ENCODE measurements at places on chromosomes 5 and 9.

DNA sequence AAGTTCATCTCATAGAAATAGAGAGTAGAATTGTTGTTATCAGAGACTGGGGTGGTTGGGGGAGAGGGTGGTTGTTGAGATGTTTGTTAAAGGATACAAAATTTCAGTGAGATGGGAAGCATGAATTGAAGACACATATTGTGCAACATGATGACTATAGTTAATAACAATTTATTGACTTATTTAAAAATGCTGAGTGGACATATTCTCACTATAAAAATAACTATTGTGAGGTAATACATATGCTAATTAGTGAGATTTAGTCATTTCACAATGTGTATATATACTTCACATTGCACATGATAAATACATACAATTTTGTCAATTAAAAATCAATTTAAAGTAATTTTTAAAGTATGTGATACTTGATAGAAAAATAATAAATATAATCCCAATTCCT is 722.5 kb upstream of the CHD1 start:
- DNase-seq = no peak

GRCh38 chr5:147190331-147190730 is 44.5 kb upstream of the STK32A start:
- DNase-seq = peak; percentile 85

DNA sequence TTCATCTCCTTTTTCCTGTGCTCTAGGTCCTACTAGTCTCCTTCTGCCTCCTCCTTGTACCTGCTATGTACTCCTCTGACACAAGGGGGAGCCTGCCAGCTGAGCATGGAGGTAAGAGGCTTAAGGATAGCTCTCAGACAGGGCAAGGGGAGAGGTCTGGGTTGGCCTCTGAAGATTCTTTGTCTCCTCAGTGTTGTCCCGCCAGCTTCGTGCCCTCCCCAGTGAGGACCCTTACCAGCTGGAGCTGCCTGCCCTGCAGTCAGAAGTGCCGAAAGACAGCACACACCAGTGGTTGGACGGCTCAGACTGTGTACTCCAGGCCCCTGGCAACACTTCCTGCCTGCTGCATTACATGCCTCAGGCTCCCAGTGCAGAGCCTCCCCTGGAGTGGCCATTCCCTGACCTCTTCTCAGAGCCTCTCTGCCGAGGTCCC is 3.8 kb downstream of the CREB3 start:
- DNase-seq = peak; percentile 64

DNA sequence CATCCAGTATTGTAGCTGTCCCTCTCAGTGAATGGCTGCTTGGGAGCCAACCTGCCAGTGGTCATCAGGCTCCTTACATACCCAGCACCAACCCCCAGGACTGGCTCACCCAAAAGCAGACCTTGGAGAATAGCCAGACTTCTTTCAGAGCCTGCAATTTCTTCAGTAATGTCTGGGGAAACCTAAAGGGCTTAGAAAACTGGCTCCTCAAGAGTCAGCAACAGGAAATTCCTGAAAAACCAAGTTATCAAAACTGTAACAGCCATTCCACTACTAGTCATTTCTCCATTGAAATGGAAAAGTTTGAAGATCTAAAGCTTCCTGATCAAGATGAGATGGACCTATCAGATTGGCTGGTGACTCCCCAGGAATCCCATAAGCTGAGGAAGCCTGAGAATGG is 12.3 kb upstream of the STING1 start:
- no peak for DNase-seq

DNA sequence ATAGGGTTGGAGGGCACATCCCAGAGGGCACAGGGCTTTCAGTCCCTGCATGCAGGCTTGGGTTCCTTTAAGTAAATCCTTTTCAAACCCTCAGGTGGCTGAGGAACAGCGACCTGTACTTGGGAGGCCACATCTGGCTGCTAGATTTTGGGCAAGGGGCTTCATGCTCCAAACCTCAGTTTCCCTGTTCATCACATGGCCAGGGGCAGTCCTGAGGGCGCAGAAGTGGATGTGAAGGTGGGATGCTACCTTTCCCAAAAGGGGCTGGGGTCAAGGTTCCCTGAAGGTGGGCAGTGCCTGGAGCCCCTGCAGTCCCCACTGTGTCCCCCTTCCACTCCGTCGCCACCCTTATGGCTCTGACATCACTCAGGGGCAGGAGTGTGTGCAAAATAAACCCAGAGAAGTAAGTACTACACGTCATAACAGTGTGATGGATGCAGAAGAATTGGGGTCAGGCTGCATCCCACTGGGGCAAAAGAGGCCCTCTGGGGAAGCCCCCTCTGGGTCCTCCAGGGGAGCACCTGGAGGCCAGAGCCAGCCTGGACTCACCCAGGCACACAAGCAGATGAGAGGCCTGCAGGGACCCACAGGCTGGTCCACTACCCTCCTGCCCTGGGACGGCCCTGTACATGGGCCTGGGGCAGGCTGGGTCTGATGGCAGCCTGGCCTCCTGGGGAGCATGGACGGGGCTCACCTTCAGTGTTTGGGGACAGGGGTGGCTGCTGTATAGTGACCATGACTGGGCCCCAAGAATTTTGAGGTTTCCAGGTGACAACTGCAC is 1.9 kb upstream of the CARD19 start:
- no peak for DNase-seq

GRCh38 chr9:125325826-125326225 is 64.2 kb downstream of the GAPVD1 start:
- DNase-seq = no peak

DNA sequence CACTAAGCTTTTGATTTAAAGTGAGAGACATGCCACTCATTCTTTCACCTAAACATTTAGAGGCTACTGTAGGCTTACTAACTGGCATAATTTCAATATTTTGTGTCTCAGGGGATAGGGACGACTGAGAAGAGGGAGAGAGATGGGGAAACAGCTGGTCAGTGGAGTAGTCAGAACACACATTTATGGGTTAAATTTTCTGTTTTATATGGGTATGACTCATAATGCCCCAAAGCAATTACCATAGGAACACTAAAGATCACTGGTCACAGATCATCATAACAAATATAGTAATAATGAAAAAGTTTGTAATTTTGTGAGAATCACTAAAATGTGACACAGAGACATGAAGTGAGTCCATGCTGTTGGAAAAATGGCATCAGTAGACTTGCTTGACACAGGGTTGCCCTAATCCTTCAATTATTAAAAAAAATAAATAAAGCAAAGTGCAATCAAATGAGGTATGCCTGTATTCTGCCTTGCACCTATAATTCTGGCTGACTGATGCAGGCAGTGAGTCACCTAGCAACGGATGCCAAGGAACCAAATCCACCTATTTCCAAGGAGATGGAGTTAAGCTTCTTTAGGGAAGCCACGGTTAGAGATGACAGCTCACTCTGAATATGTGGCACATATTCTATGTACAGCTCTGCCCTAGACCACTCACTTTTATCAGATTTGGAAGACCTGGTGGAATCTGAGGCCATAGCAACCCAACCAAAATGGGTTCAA is 166.1 kb downstream of the MARCHF11 start:
- no peak for DNase-seq

DNA sequence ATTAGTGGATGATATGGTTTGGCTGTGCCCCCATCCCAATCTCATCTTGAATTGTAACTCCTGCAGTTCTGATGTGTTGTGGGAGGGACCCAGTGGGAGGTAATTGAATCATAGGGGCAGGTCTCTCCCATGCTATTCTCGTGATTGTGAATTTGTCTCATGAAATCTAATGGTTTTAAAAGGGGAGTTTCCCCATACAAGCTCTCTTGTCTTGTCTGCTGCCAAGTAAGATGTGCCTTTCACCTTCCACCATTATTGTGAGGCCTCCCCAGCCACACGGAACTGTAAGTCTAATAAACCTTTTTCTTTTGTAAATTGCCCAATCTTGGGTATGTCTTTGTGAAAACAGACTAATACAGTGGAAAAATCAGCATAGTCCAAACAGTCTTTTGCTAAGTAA is 235.5 kb downstream of the TMEM161B start:
- DNase-seq = no peak

DNA sequence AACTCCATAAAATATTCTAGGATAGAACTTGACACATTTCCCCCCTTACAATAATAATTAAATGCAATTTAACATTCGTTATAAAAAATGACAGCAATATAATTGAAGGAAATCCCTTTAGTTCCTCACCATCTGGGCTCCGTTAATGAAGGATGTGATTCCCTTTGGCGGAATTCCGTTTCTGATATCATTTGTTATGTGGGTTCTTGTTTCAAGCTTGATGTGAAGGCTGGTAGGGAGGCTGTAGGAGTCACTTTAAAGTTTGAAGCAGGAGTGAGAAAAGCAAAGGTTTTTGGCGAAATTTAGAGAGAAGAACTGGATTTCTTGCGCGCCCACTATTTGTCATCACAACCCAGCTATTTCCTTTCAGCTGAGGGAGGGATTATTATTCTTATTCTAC is 4.0 kb downstream of the RGS7BP start:
- DNase-seq = no peak

GRCh38 chr5:42377496-42377895 is 45.7 kb upstream of the GHR start:
- no peak for DNase-seq

GRCh38 chr5:76521240-76521758 is 101.9 kb downstream of the F2RL2 start:
- no peak for DNase-seq

DNA sequence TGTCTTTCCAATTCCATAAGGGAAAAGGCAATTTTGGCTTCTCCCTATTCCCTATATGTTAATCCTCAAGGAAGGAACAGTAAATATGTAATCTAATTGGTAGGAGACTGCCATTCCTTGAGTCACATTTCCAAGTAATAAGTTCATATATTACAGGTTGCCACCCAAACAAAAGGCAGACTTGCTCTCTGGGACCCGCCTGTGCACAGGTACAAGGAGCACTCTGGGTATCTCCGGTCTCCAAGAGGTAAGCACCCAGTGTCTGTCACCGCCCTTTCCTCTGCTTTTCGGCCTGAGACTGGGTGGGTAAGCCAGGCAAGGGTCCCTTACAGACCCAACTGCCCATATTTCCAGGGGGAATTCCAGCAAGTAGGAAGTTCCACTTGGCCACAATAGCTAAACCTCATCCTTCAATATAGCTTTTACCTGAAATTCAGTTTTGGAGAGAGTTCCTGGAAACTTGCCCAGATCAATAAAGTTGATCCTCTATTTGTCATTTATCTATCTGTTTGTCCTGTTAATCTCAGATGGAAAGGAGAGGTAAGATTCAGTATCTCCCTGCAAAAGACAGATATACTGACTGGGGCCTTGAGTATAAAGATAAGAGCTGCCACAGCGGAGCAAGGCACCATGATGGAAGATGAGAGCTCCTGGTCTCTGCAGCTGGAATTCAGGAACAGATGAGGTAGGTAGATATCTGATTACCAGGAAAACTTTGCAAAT is 81.8 kb downstream of the SUSD1 start:
- no peak for DNase-seq

GRCh38 chr5:74579215-74579614 is 61.3 kb downstream of the ENC1 start:
- DNase-seq = no peak

GRCh38 chr5:21910731-21911130 is 942.4 kb downstream of the CDH12 start:
- no peak for DNase-seq

- no peak for DNase-seq
These were observed 19.2 kb downstream of the IRF1 start for GRCh38 chr5:132471151-132471907.

GRCh38 chr9:96014078-96014477 is 138.6 kb downstream of the ERCC6L2 start:
- no peak for DNase-seq

- no peak for DNase-seq
These were observed 852.2 kb downstream of the EFNA5 start for GRCh38 chr5:106818552-106818951.

GRCh38 chr9:21856301-21857094 is 54.1 kb downstream of the MTAP start:
- DNase-seq = no peak

GRCh38 chr5:121500310-121500709 is 351.4 kb upstream of the FTMT start:
- DNase-seq = no peak

GRCh38 chr5:122408592-122409224 is 96.7 kb downstream of the SNCAIP start:
- DNase-seq = no peak

- no peak for DNase-seq
These were observed 222.7 kb upstream of the RASEF start for GRCh38 chr9:83285445-83286225.

GRCh38 chr9:12968093-12968492 is 193.3 kb downstream of the LURAP1L start:
- no peak for DNase-seq

DNA sequence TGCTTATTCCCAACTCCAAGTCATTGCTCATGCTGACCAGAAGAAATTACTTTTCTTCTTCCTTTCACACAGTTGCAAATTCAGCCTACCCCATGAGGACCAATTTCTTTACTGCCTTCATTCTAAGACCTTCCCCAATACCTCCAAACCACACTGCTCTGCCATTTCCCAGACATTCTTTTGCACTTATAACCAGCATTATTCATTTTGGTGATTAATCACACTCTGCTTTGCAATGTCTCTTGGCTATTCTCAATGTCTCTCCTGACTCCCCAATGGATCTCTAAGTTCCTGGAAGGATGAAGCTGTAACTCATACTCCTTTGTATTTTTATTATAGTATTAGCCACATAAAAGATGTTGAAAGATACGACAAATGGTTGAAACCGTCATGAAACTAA is 105.7 kb upstream of the RANBP3L start:
- DNase-seq = no peak

- DNase-seq = no peak
These were observed 49.7 kb downstream of the RECK start for GRCh38 chr9:36086442-36086841.

DNA sequence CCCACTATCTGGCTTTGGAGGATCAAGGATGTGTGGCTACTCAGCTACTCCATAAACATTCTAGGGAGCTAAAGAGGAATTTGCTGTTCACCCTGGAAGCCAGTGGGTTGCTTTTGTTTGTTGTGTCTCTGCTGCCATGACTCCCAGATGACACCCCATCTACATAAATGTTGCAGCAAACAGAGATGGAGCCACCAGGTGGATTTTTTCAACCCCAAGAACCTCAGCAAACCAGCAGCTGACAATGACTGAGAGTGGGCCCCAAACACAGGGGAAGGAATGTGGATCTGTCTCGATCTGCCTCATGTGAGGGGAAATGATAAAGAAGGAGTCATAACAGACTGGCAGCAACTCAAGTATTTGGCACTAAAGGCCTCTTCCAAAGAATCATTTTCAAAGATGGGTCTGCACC is 132.7 kb upstream of the TNC start:
- no peak for DNase-seq

DNA sequence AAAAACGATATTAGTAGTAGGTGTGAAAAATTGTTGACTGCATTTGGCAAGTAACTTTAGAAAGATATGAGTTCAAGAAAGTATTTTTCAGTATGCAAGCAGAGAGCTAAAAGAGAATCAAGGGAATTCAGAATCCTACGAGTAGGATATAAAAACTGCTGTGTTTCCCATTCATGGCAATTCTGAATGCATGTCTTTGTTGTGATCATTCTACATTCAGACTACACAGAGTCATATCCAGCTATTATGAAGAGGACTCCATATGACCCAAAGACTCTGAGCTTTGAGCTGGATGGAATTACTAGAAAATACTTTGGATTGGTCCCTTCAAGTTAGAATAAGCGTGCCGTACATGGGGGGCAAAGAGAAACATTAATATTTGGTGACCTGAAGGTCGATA is 12.0 kb downstream of the IFNE start:
- DNase-seq = peak; percentile 82

GRCh38 chr9:12091865-12092527 is 601.2 kb upstream of the TYRP1 start:
- no peak for DNase-seq

GRCh38 chr9:129554649-129555048 is 66.3 kb downstream of the C9orf50 start:
- DNase-seq = no peak
